ENCODE measurements at places on chromosomes 12 and 14. TPM values are rescaled to one million over a fixed set of nuclear protein-coding genes. Genes with fewer than 3 reads are reported as not detected.

DNA sequence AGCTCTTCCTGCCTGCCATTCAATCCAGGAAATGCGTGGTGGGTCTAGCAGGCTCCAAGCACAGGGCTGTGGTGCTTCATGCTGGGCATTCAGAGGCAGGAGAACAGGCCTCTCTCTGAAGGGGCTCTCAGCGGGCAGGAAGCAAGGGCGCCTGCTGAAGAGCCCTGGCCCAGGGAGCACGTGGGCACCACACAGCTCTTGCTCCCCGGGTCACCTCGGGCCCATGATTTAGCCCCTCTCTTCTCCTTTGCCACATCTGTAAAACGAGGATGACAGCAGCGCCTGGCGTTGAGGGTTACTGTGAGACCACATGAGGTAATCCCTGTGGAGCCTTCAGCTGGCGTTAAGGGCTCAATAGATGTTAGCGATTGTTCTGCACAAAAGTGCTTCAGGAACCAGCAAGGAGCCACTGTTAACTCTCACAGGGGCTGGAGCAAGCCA is 37.6 kb upstream of the SPTLC2 start:
- no peak for DNase-seq

GRCh38 chr12:124147575-124147974 is 147.3 kb upstream of the RFLNA start:
- no peak for DNase-seq

DNA sequence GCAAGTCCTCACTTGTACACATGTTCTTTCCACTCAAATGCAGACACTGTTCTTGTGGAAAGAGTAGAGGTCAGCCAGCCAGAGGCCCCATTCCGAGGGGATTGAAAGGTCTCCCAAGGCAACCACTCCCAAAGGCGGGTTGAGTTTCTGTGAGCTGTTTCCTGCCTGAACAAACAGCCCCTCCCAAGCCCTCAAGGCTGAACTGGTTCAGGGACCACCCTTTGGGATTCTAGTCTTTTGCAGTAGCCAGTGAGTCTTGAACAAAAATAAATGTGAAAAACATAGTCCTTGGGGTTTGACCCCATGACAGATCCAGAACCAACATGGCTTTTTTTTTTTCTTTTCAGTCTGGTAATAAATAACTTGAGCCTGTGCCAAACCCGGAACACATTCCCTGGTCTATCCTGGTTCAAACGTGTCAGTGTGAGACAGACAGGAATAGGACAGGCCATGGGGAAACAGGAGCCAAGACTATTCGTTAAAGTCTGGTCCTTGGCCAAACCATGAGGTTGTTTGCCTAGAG is 17.6 kb upstream of the STK38L start:
- DNase-seq: no peak

The OAS3 gene
- 5.4 TPM for total RNA-seq

The GZMH gene
- not detected for total RNA-seq

GRCh38 chr12:2783936-2784600 is 10.7 kb upstream of the FKBP4 start:
- DNase-seq: peak; percentile 80

GRCh38 chr12:103114296-103115055 is 157.0 kb downstream of the ASCL1 start:
- no peak for DNase-seq

DNA sequence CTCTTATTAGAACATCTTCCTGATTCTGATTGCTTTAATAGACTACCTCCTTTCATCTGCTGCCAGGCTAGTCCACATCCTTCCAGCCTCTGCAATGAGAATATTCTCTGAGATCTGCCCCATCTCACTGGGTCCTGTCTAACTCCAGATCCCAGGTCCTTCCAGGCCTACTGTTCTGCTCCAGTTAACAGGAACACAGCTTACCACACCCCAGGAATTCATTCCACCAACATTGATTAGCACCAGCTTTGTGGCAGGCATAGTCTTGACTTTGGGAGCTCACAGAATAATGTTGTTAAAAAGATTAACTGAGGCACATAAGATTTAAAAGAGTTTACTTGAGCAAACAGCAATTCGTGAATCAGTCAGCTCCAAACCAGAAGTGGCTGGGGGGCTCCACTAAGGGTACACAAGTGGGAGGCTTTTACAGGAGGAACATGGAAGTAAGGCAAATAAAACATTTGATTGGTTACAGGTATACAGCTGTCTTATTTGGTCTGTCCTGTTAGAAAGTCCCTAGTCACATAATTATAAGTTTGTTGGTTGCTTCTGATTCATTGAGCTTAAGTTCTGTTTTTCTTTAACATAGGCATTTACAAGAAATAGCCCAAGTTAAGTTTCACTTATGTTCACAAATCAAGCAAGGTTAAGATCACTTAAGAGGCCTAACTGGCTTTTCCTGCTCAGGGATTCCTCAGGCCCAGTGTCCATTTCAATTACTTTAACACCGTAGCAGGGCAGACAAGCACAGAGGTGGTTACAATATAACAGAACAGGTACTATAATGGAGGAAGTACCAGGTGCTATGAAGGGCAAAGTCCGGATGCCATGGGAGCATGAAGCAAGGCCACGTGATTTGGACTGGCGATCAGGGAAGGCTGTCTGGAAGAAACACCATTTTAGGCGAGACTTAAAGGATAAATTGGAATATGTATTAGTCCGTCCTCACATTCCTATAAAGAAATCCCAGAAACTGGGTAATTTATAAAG is 12.2 kb upstream of the MYH7 start:
- DNase-seq: no peak

The C12orf60 gene
- total RNA-seq: 4.4 TPM

The GALNT4 gene
- 5.4 TPM for total RNA-seq

- DNase-seq: no peak
Observed at GRCh38 chr12:120115692-120116440, 687 bp downstream of the RAB35 start.

The PTPRQ gene
- 0.73 TPM for total RNA-seq

- no peak for DNase-seq
Observed at GRCh38 chr12:50927356-50927755, 25.0 kb upstream of the HIGD1C start.

DNA sequence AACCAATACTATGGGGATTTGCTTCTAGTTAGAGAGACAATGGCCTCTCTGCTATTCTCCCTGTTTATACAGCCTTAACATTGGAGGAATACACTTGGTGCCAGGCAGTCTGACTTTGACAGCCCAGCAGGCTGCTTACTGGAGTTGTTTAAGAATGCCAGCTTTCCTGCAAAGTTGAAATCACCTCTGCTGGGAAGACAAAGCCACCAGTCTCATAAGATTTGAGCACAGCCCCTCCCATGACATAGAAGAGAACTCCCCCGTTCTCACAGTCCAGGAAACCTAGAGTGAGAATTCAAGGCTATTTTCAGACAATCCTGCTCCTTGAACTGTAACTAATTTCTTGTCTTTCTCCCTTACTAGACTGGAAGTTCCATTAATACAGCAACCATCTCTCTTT is 21.1 kb upstream of the CATSPERB start:
- no peak for DNase-seq

DNA sequence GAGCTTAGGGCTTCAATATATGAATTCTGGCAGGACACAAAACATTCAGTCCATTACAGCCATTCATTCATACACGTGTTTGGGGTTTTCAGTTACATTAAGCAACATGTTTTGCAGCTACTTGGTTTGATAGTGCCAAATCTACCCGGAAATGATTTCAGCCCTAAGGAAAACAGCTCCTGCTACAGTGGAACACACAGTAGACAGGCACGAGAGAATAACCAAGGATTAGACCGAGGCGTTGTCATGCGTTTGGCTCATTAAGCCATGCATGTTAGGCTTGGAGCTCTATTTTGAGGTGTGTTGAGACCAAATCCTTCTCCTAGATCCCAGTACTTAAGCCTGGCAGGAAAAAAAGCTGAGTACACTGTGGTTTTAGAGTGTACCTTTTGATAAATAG is 177.4 kb downstream of the PRKCH start:
- no peak for DNase-seq

The FSCB gene
- 0.18 TPM for total RNA-seq

The CLEC1B gene
- not detected for total RNA-seq

- no peak for DNase-seq
Observed at GRCh38 chr14:33567023-33567728, 383.7 kb downstream of the EGLN3 start.
